ENCODE measurements at places on chromosomes 13 and 19.

DNA sequence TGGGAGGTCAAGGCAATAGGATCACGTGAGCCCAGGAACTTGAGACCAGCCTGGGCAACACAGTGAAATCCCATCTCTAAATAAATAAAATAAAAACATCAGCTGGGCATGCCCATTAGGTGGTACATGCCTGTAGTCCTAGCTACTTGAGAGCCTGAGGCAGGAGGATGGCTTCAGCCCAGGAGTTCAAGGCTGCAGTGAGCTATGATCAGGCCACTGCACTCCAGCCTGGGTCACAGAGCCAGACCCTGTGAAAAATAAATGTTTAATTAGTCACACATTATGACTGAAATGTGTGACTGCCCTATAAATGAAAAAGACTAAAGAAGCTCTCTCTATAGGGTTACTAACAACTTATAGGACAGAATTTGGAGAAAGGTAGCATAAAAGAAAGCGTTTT is 37.7 kb downstream of the USP12 start:
- no peak for DNase-seq

DNA sequence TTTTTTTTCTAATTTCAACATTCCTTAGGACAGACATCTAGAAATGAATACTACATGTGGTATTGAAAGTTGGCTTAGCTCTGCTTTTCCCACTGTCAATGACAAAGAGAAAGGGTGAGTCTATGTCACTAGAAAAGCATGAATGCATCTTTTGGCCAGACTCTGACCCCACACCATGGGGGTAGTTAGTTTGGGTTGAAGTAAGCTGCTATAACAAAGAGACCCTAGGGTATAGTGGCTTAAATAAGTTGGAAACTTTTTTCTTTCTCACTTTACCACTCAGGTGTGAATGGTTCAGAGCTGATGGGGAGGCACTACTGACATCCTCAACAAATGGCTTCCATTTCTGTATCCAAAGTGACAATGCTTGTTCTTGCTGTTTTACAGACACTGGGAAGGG is 161.5 kb downstream of the DLEU7 start:
- DNase-seq = no peak

DNA sequence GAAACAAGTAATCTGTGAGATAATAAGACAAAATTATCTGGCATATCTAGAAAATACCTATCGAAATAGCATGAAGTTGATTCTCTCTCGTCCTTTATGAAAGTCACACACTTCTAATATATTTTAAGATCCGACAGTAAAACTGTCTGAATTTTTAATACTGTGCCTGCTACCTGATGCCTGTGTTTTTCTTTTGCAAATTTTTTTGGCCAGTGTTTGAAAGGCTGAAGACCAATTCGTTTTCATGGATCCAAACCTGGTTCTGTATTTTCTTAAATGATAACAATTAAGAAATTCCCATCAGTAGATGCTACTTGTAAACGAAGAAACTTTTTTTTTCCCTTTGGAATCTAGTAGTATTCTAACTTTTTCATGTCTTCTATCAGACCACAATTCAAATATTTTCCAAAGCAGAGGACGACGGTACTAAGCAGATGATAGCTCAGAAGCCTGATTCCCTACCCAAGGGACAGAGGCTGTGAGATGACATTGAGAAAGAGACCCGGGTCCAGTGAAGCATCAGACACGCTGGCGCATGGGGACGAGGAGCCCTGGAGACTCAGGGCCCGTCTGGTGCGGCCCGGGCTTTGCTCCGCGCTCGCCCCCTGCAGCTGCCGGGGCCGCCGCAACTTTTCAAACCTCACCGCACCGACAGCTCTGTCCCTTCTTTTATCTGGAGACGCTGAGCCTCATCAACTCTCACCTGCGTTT is 49.5 kb upstream of the PABPC3 start:
- DNase-seq = peak; percentile 49

DNA sequence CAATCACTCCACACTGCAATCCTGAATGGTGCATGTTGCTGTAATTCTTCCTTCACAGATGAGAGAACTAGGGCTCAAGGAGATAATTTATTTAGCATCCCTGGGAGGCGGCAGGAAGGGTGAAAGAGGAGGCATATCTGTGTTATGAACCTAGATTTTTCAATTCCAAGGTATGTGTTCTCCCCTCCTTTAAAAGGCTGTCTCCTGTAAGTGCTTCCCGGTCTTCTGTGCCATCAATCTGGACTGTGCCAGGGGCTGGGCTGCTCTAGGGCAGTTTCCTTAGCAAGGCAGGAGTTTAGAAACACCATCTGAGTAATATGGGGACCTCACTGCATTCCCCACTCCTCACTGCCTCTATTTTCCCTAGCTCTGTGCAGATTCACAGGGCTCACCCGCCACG is 185.0 kb downstream of the RFC3 start:
- no peak for DNase-seq

GRCh38 chr13:23399347-23399746 is 34.2 kb downstream of the SACS start:
- DNase-seq = no peak

- DNase-seq = no peak
Measured at GRCh38 chr13:105213512-105213911, 1322.0 kb downstream of the EFNB2 start.

DNA sequence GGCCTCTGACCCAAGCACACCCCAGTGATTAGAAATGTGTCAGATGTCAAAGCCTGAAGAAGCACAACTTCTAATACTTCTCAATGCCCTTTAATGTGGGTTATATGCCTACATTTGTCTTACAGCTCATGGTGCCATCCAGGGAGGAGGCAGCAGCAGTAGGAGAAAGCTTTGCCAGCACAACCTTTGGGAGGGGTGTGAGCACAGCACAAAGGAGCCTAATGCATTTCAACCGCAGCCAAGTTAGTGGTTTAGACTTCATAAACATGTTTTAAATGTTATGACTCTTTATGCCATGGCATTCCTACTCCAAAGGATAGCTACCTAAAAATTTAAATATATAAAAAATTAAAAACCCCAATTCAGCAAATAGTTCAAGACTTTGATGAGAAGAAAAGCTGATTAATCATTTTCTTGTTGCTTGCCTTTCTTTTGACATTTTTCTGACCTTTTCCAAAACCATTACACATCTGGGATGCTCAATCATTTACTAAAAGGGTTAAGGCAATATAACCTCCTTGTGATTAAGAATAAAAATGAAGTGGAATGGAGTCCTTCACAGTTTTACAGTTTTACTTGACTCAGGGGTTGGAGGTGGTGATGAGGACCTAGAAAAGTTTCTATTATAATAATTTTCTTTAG is 142.7 kb downstream of the DLEU7 start:
- no peak for DNase-seq

DNA sequence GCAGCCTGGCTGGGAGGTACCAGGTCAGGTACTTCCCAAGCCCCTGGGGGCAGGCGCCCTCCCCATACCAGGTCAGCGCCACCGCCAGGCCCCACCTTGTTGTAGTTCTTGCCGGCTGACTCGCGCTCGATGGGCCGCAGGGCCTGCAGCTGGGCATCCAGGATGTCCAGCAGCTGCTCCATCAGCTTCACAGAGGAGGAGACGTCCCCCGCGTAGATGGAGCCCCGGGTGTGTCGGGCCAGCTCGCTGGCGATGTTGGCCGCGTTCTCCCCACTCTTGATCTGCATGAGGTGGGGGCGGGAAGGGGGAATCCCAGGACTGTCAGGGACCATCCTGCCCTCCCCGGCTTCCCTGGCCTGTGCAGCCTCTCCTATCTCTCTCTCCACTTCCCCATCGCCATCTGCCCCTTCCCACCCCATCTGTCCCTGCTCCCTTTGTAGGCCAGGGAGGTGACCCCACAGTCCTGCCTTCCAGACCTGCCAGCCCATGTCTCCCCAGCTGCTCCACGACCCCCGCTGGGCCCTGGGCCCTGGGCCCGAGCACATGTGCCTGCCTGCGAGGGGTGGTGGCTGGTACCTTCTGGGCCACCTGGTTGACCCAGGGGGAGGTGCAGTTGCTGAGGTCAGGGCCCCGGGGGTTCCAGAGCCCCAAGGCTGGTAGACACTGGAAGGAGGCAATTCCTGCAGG is 23.8 kb upstream of the ASF1B start:
- no peak for DNase-seq

GRCh38 chr13:53098455-53098854 is 69.8 kb downstream of the OLFM4 start:
- peak; percentile 69 for DNase-seq

DNA sequence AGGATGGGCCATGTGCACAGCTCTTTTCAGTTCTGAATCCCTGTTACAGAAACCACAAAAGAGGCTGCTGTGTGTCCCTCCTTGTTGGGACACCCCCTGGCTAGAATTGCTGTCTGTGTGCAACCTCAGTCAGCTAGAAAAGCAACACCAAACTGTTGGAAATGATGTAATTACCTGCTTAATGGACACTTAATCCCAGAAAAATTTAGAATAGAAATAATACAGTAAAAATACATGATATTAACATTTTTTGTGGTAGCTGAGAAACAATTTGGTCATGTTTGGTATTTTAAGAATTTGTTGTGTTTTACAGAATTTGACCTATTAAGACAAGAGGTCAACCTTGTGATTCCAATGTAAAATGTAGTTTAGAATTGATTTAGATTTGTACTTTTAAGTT is 46.8 kb downstream of the FAM124A start:
- DNase-seq = no peak
